Glutamatergic neuron (in vitro differentiated cells): ENCODE measurements at places on chromosomes 13 and 19.

- no peak overlapping the region for H3K4me3 ChIP-seq
- peak overlapping the region; percentile 15 for H3K27ac ChIP-seq
- no peaks in the 10 kb centered on the region for H3K36me3 ChIP-seq
- H3K4me1 ChIP-seq, result no peaks in the 10 kb centered on the region
- DNase-seq, result no peak
- H3K27me3 ChIP-seq, result no peaks in the 10 kb centered on the region
Measured at GRCh38 chr13:33034882-33035520, 18.8 kb downstream of the KL start.

DNA sequence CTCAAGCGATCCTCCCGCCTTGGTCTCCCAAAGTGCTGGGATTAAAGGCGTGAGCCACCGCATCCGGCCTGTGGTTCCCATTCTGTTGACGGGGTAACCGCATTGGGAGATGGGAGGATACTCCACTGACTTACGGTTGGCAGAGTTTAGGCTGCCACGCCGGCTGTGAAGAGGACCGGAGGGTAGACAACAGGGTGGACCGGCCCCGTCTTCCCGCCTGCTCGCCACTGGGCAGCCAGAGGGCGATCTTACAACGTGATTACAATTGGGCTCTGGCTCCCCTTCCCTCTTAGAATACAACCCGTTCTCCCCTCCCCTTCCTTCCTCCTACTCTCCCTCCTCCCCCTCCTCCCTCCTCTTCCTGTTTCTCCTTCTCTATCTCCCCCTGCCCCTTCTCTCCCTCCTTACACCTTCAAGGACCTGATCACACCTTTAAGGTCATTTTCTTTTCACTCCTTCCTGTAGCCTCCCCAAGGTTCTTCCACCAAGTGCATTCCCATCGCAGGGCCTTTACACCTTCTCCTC is 957 bp upstream of the CCDC194 start:
- no peak overlapping the region for H3K27ac ChIP-seq
- H3K27me3 ChIP-seq, result peaks cover 5% of the 10 kb centered on the region
- DNase-seq, result peak; percentile 77
- no peak overlapping the region for H3K4me3 ChIP-seq
- peaks cover 5% of the 10 kb centered on the region for H3K4me1 ChIP-seq
- no peaks in the 10 kb centered on the region for H3K36me3 ChIP-seq

DNA sequence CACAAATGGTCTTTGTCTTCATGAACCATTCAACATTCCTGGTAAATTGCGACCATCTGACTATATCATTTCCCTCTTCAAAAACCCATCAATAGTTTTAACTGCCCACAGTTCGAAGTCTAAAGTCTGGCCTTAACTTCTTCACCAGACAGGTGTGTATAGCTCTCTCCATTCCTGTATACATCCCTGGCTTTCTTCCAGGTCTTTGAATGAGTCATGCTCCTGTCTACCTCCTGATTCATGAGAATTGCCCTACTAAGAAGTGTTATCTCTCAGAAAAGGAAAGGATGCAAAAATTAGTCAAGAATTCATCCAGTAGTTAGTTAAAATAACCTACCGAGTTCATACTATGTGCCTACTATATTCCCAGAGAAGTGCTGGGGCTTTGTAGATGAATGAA is 225.0 kb downstream of the TBC1D4 start:
- peaks cover 2% of the 10 kb centered on the region for H3K4me1 ChIP-seq
- H3K4me3 ChIP-seq, result no peak overlapping the region
- H3K27me3 ChIP-seq, result no peaks in the 10 kb centered on the region
- H3K36me3 ChIP-seq, result no peaks in the 10 kb centered on the region
- H3K27ac ChIP-seq, result no peak overlapping the region

DNA sequence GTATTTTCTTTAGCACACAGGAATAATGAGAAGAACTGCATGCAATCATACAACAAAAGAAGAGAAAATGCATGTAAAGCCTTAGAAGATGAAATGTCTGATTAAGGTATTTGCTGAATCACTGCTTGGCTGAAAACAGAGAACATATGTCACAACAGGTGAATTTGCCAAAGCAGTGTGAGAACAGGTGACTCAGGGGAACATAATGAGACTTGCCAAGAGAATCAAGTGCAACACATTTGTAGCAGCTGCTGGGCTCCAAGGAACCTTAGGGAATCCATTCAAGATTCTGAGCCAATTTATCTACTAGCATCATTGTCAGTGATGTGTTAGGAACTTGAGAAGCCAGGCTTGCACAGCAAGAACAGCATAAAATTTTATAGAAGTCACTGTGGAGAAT is 273.1 kb downstream of the PCDH20 start:
- peaks cover 8% of the 10 kb centered on the region for H3K4me1 ChIP-seq
- H3K4me3 ChIP-seq, result no peak overlapping the region
- peaks cover 1% of the 10 kb centered on the region for H3K27me3 ChIP-seq
- peaks cover 5% of the 10 kb centered on the region for H3K36me3 ChIP-seq
- DNase-seq, result no peak
- no peak overlapping the region for H3K27ac ChIP-seq

- H3K27me3 ChIP-seq, result peaks cover 5% of the 10 kb centered on the region
- DNase-seq, result peak; percentile 100
- H3K27ac ChIP-seq, result peak within 1 kb of the TSS; percentile 97
- H3K4me3 ChIP-seq, result peak within 1 kb of the TSS; percentile 94
- peaks cover 4% of the 10 kb centered on the region for H3K4me1 ChIP-seq
Measured at GRCh38 chr13:48532506-48533499, at the start of gene RCBTB2. Gene RCBTB2 (minus strand): TSS chr13:48533080. CDS start chr13:48521939, 11,141 bp downstream.

DNA sequence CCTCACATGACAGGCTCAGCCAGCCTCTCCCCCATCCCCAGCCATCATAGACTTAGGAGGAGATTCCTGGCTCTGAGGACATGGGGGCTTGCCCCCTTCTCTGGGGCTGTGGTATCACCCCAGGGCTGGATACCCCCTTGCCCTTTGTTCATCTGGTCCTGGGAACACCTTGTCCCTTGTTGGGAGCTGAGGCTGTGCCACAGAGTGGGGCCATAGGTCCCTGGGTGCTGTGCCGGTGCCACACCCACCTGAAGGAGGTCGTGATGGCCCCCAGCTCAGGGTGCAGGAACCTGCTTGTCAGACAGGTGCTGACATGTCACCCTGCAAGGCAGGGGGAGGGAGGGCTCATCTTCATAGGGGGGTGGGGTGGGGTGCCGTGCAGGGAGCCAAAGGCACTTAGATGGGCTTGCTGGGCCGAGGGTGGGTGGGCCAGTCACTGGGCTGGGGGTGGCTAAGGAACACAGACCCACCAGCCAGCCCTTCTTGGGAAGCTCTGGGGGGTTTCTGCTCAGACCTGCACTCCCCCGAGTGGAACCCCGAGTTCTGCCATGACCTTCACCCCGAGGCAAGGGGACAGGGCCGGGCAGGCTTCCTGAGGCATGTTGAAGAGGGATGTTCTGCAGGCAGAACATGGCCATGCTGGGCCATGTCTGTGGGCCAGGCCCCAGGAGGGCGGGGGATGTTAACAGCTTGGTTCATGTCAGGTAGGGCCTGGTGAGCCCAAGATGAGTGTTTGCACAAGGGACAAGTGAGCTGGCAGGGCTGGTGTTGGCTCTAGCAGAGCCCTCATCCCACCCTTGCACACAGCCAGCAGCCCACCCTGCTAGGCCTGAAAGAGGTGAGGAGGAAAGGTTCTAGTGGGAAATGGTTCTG is 28.0 kb downstream of the TSSK6 start:
- H3K36me3 ChIP-seq, result no peaks in the 10 kb centered on the region
- peaks cover 62% of the 10 kb centered on the region for H3K4me1 ChIP-seq
- peaks cover 34% of the 10 kb centered on the region for H3K27me3 ChIP-seq

DNA sequence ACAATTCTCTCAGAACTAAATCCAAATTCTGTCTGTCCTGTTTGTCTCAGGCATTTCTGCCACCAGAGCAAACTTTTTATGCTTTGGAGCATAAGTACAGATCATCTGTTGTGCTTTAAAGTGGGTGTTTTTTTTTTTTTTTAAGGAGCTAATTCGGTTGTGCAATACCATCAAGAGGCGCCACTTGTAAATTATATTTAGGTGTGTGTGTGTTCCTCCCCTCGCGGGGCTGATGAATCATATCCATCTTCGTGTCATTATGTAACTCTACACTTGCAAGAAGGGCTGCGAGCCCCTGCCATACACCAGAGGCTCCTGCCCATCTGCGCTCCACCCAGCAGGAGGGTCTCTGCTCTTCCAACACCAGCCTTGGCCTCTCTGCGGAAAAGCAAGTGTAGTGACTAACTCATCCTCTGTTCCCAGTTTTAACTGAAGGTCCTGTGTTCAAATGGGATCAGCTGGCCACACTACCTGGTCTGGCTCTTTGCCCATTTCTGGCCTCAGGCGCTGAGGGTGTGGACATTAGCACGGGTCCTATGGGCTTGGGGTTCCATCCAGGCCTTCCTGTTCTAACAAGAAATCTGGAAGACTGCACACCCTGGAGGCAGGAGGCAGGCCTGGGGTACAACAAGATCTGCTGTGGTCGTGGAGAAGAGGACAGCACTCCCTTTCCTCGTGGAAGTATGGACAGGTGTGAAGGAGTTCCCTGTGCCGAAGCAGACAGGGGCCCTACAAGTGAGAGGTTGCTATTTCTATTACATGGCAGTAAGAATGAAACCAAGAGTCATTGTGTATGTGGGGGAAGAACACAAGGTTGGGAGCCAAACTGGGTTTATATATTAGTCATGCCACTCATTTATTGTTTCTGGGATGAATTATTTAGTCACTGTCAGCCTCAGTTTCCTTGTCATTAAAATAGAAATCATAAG is 96.1 kb upstream of the MBNL2 start:
- no peaks in the 10 kb centered on the region for H3K27me3 ChIP-seq
- peak overlapping the region; percentile 65 for H3K27ac ChIP-seq
- DNase-seq, result no peak
- peak overlapping the region; percentile 31 for H3K4me3 ChIP-seq
- peaks cover 20% of the 10 kb centered on the region for H3K4me1 ChIP-seq
